ENCODE measurements at places on chromosomes 3 and 15.

DNA sequence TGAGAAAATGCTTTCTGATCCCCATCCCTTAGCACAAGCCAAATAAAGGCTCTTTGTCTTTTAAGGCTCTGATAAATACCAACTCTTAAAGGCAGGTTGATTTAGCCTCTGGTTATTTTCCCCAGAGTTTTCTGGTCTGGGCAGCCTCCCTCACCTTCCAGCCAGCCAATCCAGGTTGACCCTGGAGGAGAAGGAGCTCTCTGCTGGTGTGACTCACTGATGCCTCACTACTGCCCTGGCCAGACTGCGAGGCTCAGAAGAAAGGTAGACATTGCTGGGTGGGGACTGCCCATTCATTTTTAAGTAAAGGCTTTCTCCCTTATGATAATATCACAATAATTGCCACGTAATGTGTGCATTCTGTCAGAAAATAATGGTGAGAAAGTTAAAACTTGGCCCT lies 37.1 kb downstream of the SLCO3A1 start:
- no peak for DNase-seq

- DNase-seq, result no peak
Measured at GRCh38 chr15:34013746-34014145, 25.3 kb downstream of the AVEN start.

- no peak for DNase-seq
Measured at GRCh38 chr15:85444122-85444745, 63.8 kb downstream of the AKAP13 start.

GRCh38 chr15:67100124-67100791 lies 34.9 kb downstream of the SMAD3 start:
- no peak for DNase-seq

GRCh38 chr3:126468028-126468891 lies 7.4 kb downstream of the ZXDC start:
- DNase-seq, result no peak

- DNase-seq, result no peak
Measured at GRCh38 chr3:103672346-103672745, 1237.5 kb downstream of the ZPLD1 start.

DNA sequence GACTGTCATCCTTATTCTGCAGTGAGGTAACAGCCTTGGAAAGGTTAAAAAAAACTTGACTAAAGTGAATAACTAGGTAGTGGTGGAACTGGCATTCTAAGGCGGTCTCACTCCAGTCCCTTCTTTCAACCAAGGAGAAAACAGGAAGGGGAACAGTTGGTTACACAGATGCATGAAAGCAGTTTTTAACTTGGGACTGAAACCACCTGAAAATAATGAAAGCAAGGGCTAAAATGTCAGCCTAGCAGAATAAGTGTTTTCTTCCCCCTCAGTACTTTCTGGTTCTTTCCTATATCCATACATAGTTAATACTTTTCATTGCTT lies 748 bp upstream of the AVEN start:
- no peak for DNase-seq

DNA sequence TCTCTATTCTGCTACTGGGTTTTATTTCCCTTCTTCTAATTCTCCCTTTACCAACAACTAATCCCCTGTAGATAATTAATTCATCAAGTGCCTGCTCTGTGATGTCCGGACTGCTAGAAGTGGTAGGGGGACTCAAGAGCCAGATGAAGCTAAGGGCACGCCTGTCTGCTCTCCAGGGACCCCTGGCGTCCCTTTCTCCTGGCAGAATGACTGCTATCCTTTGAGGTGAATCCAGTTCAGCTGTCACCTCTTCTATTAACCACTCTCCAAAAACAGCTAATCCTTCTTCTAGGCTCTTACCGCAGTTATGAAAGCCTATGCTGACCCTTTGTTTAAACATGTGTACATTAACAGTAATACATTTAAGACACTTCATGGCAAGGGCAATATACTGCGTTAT lies 1.4 kb upstream of the CHRNA7 start:
- peak; percentile 76 for DNase-seq

GRCh38 chr3:27708250-27708649 lies 13.9 kb downstream of the EOMES start:
- DNase-seq, result no peak

- no peak for DNase-seq
Measured at GRCh38 chr15:39517122-39517855, 63.6 kb upstream of the THBS1 start.

DNA sequence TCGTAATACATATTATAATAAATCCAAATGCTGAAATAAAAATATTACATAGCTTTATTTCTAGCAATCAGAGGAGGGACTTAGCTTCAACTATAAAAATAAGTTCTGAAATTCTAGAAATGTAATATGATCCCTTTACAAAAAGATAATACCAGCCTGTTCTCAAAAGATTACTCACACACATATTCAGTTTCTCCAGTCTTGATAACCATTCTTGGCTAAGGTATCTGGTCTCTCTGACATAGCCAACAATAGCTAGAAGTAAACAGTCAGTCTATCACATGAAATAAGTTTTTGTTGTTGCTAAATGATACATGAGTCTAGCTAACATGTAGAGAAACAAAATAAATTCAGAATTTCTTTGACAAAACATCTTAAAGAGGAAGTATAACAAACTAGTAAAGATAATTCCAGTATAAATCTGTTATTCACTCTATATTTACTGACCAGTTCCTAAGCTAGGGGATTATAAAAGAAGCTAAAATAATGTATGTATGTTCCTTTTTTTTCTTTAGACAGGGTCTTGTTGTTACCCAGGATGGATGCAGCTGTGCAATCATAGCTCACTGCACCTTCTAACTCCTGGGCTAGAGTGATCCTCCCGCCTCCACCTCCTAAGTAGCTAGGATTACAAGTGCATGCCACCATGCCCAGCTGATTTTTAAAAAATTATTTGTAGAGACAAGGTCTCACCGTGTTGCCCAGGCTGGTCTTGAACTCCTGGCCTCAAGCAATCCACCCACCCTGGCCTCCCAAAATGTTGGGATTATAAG lies 170.6 kb downstream of the TBL1XR1 start:
- no peak for DNase-seq

DNA sequence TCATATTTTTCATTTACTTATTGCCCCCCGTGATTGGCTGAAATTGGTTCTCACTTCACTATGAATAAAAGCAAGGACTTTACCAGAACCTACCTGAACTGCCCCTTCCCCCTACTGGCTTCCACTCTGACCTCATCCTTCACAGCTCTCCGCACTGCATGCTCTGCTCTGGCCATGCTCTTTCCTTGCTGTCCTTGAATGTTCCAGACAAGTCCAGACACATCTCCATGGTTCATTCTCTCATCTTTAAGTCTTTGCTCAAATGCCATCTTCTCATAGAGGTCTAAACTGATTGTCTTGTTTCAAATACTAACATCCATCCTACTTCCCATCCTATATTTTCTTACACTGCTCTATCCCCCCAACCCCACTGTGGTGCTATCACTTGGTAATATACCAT lies 129.4 kb downstream of the CHST2 start:
- no peak for DNase-seq

- DNase-seq, result peak; percentile 70
Measured at GRCh38 chr15:32956006-32956405, 238.2 kb downstream of the GREM1 start.

DNA sequence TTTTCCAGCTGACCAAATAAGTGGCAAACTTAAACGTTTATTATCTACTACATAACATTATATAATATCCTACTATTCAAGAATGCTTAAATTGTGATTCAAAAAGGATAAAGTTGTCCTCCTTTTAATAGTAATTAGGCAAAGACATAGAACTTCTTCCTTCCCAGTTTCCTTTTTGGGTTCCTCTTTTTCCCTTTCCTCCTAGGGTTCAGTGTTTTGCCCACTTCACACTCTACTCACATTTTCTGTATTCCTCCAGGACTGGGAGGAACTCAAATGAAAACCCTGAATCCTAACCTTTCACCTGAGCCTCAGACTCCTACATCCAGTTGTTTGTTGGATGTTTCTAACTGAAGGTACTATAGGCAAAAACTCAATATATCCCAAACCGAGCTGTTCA lies 132.5 kb downstream of the PEAK1 start:
- DNase-seq, result no peak

GRCh38 chr3:18883571-18883970 lies 264.7 kb upstream of the KCNH8 start:
- DNase-seq, result no peak

DNA sequence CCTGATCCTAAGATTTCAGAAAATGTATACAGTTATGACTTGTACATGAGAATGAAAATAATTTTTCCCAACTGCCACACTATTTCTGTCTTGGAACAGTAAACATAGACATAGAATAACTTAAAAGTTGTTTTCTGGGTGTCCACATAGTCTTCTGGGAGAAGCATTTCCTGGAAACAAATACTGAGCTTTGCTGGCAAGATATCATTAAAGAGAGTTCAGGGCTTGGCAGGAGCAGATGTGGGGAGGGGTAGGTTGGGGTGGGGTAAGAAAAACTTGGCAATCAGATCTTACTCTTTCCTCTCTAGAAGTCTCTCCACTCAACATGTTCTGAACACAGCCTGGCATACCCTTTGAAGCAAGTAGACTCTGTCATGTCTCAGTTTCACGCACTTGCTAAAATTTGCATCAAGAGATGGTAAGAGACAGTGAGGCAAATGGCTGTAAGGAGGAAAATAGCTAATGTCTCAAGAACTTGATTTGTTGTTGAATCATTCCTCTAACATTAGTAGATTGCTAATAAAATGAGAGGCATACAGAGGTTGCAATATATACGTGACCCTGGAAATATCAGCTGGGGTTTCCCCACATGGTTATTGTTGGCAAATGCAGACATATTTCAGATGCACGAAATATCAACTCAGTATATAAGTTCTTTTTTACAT lies 27.3 kb upstream of the ABI3BP start:
- no peak for DNase-seq

DNA sequence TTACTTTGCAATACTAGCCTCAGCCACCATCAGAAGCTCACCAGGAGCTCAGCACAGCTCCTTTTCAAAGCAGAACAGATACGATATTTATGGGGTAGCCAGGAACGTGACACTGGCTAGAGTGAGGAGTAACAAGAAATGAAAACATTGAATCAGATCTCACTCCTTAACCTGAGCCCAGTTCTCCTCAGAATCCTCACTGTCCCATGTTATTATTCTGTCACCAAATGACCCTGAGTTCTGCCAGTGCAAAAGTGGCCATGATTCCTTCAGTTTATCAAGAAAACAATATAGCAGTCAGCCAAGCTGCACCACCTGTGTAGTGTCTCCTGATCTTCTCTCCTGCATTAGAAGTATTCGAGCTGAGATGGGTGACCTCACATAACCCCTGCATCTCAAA lies 956.7 kb downstream of the TUSC7 start:
- DNase-seq, result no peak

- DNase-seq, result peak; percentile 24
Measured at GRCh38 chr3:22265403-22265802, 514.4 kb upstream of the ZNF385D start.

GRCh38 chr3:105253225-105253624 lies 113.5 kb upstream of the ALCAM start:
- DNase-seq, result no peak

DNA sequence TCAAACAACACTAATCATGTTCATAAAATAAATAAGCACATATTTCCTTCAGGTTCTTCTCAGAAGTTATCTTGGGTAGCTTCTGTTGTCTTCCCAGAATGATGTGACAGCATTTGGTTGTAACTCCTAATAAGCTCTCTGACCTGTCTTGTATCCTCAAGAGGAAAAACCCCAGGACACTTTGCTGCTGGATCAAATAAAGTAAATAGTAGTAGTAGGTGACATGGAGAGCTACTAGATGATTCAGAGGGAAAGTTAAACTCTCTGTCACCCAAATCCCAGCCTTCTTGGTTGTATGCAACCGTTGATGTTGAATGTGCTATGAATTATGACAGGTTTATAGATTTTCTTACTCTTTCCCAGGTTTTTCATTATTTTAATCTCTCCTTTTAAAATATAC lies 143.0 kb downstream of the ARPP21 start:
- DNase-seq, result no peak

DNA sequence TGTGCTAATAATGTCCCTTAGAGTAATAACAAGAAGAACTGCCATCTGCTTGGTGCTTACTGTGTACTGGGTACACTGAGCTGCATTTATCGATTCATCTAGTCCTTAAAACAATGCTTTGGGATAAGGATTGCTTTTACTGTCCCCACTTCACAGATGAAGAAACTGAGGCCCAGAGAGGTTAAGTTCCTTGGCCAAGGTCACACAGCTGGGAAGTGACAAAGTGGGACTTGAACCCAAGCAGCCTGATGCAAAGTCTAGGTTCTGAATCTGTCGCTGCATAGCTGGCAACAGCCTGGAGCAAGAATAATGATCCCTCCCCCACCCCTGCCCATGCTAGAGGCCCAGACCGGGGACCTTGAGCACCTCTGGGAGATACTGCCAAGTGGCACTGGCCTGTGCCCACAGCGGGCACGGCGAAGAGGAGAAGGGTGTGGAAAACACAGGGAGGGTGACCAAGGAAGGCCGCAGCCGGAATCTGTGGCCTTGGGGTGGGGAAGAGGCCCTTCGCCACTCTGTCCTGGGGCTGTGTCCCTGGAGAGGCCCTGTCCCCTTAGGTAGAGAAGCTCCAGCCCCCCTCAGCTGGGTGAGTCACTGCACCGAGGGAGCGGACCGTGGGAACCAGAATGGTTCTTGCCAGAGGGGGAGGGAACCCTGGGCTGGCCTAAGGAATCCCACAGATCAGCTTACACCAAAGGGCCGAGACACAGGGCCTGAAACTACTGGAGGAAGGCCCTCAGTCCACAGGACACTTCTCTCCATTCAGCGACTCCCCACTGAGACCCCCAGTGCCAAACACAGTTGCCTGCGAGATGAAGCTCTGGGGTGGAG lies 3.5 kb downstream of the PLXND1 start:
- peak; percentile 46 for DNase-seq

- DNase-seq, result no peak
Measured at GRCh38 chr3:156206157-156206556, 85.8 kb downstream of the KCNAB1 start.

GRCh38 chr3:70078778-70079177 lies 79.2 kb downstream of the SAMMSON start:
- no peak for DNase-seq

DNA sequence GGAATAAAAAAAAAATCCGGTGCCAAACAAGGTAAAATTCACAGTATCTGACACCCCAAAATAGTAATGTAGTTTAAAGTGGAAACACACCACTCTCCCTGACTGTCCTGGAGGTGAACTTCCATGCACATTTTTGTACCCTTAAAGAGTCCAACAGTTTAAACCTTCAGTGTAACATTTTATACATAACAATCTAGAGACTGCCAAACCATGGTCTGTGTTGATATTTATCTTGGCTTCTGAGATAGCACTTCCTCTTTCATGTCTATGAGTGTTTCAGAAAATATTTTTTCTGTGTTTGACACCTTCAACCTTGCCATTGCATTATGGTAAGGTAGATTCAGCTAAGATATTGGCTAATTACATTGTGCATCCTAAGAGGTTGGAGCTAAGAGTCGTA lies 13.9 kb downstream of the TMEM45A start:
- DNase-seq, result no peak

- DNase-seq, result no peak
Measured at GRCh38 chr3:16318176-16318575, 53.2 kb downstream of the OXNAD1 start.

Measured in eye (tissue), 1 donor.